ENCODE measurements at places on chromosomes 11 and 22.
A peak's percentile ranks its signal among the peaks of the same experiment; 100 is the strongest.

DNA sequence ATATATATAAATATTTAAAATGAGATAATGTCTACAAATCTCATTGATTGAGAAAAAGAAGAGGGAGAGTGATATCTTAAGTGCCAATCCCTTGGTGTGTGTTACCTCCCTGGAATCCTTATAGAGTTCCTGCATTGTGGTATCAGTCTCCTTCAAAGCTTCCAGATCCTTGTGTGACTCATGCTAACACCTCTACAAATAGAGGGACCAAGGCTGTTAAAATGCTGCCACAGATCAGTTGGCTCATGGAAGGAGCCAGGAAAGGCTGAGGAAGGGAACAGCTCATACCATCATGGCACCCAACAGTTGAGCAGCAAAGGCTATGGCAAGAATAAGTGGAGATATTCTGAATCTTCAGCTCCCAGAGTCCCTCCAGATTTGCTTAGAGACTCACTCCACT lies 163.6 kb upstream of the ISX start:
- DNase-seq = no peak

DNA sequence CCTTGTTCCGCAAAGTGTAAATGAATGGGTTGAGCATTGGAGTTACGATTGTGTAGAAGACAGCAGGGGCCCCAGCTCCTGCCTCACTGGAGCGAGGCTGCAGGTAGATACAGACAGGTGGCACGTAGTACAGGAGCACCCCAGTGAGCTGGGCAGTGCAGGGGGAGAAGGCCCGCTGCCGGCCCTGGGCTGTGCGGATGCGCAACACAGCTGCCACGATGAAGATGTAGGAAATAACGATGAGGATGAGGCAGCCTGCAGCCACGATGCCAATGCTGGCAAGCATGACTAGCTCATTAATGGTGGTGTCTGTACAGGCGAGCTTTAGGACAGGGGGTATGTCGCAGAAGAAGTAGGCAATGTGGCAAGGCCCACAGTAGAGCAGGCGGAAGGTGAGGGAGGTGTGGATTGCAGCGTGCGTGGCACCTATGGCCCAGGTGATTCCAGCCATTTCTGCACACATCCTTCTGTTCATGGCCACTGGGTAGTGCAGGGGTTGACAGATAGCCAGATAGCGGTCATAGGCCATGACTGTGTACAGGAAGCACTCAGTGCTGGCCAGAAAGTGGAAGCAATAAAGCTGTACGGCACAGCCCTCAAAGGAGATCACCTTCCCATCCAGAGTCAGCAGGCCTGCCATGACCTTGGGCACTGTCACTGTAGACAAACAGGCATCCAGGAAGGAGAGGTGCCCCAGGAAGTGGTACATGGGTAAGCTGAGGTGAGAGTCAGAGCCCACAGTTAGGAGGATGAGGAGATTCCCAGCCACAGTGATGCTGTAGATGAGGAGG lies 616 bp downstream of the OR10S1 start:
- no peak for DNase-seq

GRCh38 chr11:20053572-20053971 lies 106.7 kb downstream of the DBX1 start:
- no peak for DNase-seq

DNA sequence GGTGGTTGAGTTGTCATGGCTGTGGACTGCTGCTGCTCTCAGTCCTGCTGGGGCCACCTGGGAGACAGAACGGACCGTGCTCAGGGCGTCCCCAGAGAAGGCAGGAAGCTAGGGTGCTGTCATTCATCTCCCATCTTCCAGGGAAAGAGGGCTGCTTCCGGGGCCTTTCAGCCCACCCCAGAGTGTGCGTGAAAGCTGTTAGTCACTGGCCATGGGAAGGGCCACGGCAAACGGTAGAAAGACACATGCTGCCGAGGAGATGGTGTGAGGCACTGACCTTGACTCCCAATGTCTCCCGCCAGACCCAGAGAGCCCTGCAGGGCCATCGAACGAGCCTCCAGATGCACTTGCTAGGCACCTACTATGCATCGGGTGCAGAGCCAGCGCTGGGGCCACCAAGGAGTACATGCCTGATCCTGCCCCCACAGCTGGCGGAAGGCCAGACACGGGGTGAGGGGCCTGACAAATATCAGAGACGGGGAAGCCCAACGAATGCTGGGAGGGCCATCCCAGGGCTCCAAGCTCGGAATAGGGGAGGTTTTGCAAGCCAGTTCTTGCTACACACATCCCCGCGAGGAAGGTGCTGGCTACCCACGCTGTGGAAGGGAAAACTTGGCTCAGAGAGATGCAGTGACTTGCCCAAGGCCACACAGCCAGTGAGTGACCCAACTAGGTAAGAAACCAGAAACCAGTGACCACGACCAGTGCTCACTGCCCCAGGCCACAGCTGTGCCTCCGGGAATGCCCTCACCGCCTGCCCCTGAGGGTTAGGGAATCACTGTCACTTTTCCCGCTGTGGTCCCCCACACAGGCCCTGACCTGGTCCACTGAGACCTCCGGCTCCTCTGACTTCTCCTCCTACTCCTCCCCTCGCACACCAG lies 10.1 kb downstream of the RAC2 start:
- no peak for DNase-seq

DNA sequence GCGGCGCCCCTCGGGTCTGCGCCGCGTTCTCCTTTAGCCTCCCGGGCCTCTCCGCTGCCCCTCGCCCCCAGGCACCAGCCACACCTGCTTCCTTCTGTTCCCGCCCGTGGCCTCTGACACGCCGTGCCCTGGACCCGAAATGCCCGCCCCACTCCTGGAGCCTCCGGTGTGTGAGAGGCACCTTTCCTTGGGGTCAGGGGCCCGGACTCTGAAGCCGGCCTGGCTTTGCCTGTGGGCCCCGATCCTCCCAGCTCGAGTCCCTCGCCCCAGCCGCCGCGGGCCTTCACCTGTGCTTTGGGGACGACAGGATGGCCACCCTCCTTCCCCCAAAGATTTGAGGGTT lies 661 bp upstream of the CDPF1 start:
- DNase-seq = no peak

GRCh38 chr11:10488121-10488933 lies 33.3 kb downstream of the AMPD3 start:
- DNase-seq = no peak

GRCh38 chr22:44200451-44200850 lies 19.7 kb downstream of the PARVG start:
- DNase-seq = no peak

DNA sequence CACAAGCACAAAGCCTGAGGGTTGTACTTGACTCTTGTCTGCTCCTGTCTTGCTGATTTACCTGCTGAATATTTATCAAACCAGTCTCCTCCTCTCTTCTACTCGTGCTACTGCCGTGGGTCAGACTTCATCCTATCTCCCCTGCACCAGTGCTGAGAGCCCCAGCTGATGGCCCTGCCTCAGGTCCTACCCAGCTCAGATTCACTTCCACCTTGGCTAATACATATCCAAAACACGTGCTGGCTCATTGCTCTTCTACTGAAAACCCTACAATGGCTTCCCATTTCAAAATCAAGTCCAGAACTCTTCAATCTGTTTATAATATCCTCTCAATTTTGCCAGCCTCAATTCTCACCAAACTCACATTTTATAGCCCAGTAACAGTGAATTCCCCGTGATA lies 48.3 kb downstream of the RAB30 start:
- no peak for DNase-seq

GRCh38 chr11:107675902-107676301 lies 36.0 kb downstream of the SLN start:
- no peak for DNase-seq

DNA sequence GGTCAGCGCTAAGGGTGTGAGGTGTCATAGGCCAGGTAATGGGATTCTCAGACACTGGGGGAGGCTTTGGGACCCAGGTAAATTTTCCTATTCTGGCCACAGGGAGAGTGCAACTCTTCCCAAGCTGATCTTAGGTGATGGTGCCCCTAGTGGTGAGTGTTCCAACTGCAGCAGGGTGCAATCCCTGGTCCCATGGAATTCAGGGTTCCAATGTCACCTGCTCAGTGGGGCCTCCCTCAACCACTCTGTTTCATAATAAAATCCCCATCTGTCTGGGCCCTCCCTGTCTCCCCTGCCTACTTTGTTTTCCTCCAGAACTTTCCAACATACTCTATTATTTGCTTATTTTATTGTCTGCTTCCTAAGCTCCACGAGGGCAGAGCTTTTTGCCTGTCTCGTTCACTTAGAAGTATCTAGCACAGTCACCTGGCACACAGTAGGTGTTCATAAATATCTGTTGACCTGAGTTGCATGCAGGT lies 2.9 kb upstream of the SGSM1 start:
- DNase-seq = peak; percentile 20

DNA sequence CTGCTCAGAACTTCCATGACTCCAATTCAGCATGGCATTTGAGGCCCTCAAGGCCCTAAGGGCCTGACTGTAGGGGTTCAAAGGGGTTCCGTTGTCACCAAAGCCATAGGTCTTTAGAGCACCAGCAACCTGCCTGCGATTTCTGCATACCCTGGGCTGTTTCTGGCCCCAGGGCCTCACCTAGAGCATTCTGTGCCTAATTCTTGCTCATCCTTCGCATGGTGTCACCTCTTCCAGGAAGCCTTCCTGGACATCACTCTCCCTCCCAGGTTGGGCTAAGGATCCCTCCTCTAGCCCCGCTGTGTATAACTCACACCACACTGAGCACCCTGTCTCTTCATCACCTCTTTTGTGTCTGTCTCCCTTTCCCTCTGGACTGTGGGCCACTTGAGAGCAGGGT lies 194.3 kb downstream of the CEP164 start:
- DNase-seq = no peak

GRCh38 chr22:45648301-45649117 lies 23.1 kb upstream of the ATXN10 start:
- no peak for DNase-seq

GRCh38 chr11:106311531-106312230 lies 234.2 kb downstream of the AASDHPPT start:
- DNase-seq = no peak

DNA sequence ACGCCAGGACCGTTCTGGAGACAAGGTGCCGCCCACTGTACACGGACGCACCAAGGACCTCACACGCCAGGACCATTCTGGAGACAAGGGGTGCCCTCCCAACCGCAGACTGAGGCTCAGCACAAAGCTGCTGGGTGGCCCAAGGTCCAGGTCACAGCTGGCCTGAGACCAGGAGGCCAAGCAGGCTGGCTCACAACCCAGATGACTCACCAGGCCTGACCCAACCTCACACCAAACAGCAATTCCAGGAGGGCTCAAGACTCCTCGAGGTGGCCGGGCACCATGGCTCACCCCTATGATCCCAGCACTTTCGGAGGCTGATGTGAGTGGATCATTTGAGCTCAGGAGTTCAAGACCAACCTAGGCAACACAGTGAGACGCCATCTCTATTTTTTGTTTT lies 14.8 kb downstream of the BRD1 start:
- no peak for DNase-seq

- no peak for DNase-seq
Observed at GRCh38 chr11:7706377-7706776, at the start of gene OVCH2. Gene OVCH2 (minus strand): TSS chr11:7706477. CDS start chr11:7706394, 83 bp downstream.

DNA sequence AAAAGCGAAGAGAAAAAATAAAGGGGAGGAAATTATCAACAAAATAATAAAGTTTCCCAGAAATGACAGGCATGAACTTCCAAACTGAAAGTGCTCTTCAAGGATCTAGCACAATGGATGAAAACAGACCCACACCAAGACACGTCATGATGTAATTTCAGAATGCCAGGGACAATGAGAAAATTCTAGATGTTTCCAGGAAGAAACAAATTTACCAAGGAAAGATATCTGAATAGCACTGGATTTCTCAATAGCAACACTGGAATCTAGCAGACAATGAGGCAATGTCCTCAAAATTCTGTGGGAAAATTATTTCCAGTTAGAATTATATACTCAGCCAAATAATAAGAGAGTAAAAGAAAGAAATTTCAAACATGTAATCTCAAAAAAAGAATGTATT lies 46.0 kb downstream of the DENND5A start:
- no peak for DNase-seq

- DNase-seq = no peak
Observed at GRCh38 chr11:120712014-120712413, 200.5 kb downstream of the GRIK4 start.

GRCh38 chr11:59426361-59427067 lies at the start of gene OR5A2:
Gene OR5A2 (minus strand): TSS chr11:59426413. CDS start chr11:59422953, 3,460 bp downstream.
- no peak for DNase-seq

DNA sequence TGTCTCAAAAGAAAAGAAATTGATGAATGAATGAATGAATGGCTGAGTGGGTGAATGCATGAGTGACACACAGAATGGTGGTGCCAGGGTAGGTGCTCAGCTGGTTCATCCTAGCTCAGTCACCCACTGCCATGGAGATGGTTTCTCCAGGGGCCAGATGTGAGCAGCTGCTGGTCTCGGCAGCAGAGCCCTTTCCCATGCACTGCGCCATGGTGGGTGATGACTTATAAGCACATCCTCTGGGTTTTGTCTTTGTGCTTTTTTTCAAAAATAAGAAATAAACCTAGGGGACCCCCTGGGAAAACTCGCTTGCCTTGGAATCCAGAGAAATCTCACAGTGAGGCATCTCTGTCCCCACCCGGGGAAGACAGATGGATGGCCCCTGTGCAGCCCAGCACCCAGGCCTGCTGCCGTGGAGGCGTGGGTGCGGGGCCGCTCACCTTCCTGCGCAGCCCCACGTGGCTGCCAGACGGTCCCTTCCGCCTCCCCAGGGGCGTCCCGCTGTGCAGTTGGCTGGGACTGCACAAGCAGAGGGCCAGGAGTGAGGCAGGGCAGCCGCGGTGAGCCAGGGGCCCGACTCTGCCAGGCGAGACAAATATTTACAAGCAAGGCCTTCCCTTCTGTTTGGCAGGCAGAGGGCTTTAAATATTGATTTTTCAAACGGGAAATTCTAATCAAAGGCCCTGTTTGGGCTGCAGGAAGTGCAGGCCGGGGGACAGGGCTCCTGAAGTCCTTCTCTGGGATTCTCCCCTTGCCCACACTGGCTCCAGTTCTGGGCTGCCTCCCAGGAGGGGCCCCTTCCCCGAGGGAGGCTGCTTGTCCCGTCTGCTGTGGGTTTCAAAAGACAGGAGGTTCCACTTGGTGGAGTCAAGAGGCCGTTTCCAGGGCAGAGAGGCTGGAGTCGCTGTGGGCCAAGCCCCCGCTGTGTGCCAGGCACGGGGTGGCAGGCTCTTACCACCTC lies 24.3 kb downstream of the MPPED1 start:
- no peak for DNase-seq

DNA sequence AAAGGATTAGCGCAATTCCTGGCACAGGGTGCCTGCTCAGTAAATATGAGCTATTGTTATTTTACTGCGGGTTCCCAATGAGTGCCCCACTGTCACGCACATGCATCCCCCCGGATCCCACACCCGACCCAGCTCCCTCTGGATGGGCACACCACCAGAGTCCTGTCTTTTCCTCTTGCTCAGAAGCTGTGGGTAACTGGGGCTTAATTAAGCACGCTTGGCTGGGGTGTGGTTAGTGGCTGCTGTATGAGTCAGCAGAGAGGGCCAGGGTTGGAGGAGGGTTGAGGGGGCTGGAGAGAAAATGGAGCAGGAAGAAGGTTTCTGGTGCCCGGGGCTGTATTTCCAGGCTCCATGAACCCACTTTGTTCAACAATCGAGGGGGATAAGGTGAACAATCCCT lies 30.3 kb upstream of the NECTIN1 start:
- DNase-seq = peak; percentile 21

- no peak for DNase-seq
Observed at GRCh38 chr22:35538801-35539321, 1.8 kb upstream of the RASD2 start.

All from brain microvascular endothelial cell (primary cell).